Aorta (tissue), 5 donors: ENCODE measurements at places on chromosomes 6 and 20.

GRCh38 chr20:57504411-57504810 is 20.5 kb downstream of the CTCFL start:
- no peak for DNase-seq

DNA sequence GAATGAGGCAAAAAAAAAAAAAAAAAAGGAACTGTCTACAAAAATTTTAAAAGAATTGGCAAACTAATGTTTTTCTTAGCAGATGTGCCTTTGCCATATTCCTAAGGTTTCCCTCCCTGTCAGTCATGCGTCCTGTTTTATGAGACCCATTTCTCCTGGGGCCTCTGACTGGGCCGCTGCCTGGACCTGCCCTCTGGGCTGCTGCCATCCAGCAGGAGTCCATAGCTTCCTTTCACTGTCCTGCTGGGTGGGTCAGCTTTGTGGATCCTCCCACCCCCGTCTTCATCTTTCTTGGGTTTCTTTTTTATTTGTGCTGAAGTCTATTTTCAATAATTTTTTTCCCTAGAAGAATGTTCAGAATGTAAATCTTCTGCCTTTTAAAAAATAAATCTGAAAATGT is 110.8 kb upstream of the SCP2D1 start:
- DNase-seq, result no peak

DNA sequence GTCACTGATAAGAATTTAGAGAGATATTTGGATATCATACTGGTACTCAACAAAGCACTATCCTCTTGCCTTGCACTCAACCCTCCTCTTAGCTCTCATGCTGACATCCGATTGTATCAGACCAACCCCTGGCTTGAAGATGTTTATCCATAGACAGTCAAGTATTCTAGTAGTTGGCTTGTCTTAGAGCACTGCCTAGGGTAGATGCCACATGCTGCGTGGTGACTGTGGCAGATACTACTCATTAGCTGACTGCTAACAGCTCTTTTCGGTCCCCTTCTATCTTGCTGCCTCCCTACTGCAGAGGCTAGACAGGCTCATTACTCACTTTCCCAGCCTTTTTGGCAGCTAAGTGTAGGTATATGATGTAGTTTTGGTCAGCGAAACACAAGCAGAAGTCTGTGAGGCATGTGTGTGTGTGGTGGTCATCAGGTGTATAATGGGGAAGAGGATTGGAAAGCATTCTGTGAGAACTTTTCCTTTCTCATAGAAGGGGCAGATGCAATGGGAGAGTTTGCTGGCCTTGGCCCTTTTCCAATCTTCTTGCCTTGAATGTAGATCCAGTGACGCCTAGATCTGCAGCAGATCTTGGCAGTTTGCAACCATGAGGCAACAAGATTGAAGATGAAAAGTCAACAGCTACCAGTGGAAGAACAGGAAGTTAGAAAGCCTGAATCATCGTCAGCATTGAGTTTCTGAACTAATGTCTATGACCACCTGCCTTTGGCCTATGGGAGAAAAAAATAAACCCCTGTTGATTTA is 4.4 kb upstream of the IFNGR1 start:
- peak; percentile 42 for DNase-seq

DNA sequence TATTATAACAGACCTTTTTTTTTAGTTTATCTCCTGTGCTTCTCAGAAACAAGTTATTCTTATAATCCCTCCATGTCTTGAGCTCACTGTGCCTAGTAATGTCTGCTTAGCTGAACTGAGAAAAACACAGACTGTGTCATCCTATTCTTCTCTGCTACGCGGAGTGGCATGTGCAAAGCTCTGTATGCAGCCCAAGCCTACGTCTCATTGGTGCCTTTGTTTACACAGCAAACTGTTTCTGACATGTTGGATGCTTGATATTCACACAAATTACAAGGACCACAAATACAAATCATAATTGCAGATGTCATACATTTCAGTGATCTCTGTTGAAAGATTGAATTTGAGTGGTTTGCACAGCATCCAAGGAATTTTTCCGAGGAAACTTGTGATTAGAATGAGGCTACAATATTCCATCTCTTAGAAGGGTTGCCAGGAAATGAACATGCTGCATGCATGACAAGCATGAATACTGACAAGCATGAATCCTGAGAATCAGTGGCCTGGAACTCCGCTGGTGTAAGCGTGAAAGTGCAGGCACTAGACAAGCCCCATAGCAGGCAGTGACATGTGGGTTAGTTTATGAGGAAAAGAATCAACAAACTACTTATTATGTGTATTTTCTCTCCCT is 128.4 kb upstream of the SGK1 start:
- no peak for DNase-seq

GRCh38 chr20:17172836-17173516 is 53.9 kb upstream of the PCSK2 start:
- no peak for DNase-seq

GRCh38 chr6:166389119-166389518 is 6.4 kb upstream of the MPC1 start:
- DNase-seq, result no peak

- DNase-seq, result no peak
Observed at GRCh38 chr6:20948556-20948955, 414.3 kb downstream of the CDKAL1 start.

GRCh38 chr6:168043848-168044415 is 35.1 kb downstream of the FRMD1 start:
- no peak for DNase-seq

DNA sequence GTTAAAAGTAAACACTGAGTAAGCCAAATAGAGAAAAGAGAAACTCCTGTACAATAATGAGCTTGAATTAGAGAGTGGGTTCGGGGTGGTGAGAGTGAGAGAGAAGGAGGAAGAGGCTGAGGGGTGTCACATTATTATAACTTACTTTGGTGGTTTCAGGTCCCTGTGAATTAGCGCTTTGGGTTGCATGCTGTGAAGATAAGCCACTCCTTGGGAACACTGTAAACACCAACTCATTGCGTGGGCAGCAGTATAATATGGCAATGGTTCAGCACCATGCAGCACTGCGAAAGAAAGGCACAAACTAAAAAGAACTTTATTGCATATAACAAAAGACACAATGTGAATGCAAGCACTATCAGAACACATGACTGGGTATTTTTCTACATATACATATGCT is 26.9 kb downstream of the MAP3K7 start:
- no peak for DNase-seq

DNA sequence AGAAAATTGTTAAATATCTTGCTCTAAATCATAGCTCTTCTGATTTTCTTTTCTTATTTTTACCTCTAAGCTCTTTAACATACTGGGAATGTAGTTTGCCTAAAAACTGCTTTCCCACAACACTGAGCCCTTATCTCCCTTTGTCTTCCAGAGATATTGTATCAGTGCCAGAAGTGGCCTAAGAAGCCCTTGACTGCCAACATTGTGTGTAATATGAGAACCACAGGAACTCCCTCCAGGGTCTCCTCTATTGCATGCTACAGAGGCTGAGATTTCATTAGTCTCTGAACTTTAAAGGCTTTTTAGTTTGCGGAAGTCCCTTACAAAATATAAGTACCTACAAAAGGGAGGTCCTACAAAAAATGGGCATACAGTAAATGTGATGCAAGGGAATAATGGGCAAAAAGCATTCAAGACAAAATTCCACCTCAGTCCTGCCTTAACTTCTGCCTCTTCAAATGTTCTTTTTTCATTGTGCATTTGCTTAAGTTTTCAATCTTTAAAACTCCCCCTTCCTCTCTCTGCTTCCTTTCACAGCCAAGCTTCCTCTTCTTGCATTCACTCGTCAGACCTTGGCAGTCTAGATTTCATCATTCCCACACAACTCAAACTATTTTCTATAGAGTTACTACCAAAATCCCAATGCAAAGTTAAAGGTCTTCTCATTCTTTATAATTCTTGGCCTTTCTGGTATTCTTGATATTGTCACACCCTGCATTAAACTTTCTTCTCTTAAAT is 76.5 kb downstream of the ADGRG6 start:
- DNase-seq, result no peak

- DNase-seq, result no peak
Observed at GRCh38 chr6:135811644-135812526, 39.6 kb upstream of the PDE7B start.

DNA sequence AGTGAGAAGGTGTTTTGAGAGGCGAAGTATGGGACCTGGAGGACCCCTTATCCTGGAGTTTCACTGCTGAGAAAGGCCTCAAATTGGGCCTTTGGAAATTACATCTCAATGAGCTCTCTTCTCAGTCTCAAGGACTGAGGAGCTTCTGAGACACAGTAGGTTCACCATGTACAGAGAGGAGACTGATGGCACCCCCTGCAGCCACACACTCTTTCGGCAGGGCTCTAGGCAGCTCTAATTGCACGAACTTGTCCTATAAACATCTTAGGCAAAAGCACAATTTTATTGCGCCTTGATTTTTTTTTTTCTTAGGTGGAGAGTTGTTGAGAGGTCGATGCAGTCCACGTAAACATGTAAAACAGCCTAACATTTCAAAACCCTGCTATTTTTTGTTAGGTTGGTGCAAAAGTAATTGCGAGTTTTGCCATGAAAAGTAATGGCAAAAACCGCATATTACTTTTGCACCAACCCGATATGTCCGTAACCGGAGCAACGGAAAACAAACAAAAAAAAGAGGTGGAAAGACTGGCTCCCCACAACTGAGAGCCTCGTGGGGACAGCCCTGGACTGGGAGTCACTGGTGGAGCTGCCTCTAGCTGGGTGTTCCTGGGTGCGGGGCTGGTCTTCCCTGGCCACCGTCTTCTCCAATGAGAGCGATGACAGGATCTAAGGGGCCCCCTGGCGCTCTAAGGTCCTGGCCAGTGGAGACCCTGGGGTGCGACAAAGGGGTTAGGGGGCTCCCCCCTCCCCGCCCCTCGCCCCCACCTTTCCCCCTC is 84.0 kb upstream of the EYA2 start:
- no peak for DNase-seq

- DNase-seq, result no peak
Observed at GRCh38 chr6:37160922-37161778, 8.8 kb upstream of the PIM1 start.

DNA sequence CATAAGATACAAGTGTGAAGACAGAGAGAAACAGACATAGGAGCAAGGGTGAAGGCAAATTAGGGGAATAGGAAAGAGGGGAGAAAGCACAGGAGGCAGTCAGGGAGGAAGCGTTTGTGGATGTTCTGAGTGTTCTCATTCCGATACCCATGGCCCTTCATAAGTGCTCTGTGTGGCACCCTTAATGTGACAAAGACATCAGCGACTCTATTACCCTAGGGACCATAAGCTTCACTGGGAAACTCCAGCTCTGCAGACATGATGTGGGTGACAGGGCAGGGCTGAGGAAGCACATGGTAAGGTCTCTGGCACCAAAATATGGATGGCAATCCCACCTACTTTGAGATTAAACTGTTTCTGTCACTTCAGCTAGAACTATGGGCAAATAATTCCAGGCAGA is 33.0 kb downstream of the F13A1 start:
- no peak for DNase-seq

GRCh38 chr6:38021029-38021428 is 201.5 kb downstream of the ZFAND3 start:
- DNase-seq, result no peak

GRCh38 chr20:57256908-57257307 is 9.5 kb downstream of the BMP7 start:
- DNase-seq, result no peak
